ENCODE measurements at places on chromosomes 11 and 22.
A peak's percentile ranks its signal among the peaks of the same experiment; 100 is the strongest.

DNA sequence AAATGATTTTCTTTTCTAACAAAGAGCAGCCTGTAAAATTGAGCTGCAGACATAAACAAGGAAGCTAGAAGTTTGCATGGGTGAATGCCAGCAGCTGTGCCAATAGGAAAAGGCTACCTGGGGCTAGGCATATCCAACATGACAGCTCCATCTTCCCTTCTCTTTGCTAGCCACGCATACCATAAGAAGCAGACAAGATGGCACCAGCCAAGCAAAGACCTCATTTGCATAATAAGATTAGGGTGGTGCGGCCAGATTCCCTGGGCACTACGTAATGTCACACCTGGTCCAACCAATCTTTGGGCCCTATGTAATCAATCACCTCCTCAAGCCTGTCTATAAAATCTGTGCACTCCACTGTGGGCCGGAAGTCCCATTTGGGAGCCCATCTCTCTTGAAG lies 108.3 kb downstream of the SWAP70 start:
- DNase-seq, result no peak

GRCh38 chr11:70180906-70181305 lies 22.2 kb upstream of the FADD start:
- no peak for DNase-seq

GRCh38 chr11:7571640-7572000 lies 57.8 kb downstream of the PPFIBP2 start:
- DNase-seq, result peak; percentile 97

- DNase-seq, result peak; percentile 59
These were observed 132.5 kb downstream of the FBXO7 start for GRCh38 chr22:32607086-32607485.

- no peak for DNase-seq
These were observed 164.6 kb downstream of the ST3GAL4 start for GRCh38 chr11:126519764-126520734.

- peak; percentile 35 for DNase-seq
These were observed 46.6 kb downstream of the LRRC32 start for GRCh38 chr11:76623884-76624419.

DNA sequence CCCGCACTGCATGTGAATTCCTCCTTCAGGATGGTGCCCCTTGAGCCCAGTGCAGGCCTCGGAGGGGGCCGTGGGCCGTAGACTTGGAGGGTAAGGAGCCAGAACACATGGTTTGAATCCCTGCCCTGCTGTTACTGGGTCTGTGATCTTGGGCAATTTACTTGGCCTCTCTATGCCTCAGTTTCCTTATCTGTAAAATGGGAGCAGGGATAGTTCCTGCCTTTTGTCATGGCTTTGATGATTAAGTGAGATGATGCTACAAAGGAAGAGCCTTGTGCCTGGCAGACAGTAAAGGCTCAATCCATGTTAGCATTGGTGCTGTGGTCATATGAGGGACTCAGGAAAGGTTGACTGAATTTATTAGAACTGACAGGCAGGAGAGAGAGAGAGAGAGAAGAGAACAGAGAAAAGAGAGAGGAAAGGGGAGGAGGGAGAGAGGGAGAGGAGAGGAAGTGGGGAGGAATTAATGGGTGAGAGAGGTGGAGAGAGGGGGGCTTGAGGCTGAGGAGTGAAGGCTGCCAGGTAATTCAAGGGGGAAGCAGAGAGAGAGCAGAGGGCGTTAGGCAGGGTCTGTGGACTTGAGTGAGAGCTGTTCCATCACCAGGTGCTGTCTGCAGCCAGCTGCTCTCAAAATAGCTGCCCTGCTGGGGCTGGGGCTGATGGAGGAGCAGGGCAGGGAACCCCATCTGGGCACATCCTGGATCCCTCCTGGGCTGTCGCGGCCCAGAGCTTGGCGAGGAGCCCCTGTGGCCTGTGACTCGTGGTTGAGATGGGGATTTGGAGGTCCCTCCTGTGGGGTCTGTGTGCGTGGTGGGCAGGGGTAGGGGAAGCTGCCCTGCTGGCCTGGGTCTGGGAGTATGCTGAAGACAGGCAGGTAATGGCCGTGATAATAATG lies 44.1 kb downstream of the MCM5 start:
- peak; percentile 67 for DNase-seq

DNA sequence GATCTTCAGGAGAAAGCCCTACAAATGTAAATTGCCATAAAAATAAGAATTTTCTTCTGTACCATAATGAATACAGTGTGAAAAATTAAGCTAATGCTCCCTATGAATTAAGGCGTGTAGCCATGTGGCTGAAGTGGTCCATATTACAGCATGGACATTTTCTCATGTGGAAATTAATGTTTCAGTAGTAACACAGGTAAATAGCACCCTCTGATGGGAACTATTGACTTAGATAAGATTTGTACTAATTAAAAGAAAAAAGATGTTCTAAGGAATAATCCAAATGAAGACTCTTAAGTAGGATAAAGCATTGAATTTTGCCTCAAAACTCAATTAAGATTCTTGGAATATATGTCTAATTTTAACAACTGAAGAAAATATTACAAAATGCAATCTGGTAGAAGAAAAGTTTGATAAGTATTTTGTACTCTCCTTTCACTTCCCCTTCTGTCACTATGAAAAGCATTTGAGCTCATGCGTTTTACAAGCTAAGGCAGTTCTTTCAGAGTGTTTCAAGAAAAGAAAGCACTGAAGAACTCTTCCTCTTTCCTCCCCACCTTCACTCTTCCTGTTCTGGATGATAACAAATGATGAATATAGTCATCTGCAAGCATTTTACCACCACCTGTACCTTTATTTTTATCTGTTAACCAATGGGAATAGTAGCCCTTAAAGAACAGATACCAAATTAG lies 9.9 kb upstream of the OR8D2 start:
- no peak for DNase-seq

- no peak for DNase-seq
These were observed 20.4 kb upstream of the OR52A1 start for GRCh38 chr11:5174934-5175333.

GRCh38 chr22:29043906-29044575 lies 17.6 kb downstream of the C22orf31 start:
- no peak for DNase-seq

DNA sequence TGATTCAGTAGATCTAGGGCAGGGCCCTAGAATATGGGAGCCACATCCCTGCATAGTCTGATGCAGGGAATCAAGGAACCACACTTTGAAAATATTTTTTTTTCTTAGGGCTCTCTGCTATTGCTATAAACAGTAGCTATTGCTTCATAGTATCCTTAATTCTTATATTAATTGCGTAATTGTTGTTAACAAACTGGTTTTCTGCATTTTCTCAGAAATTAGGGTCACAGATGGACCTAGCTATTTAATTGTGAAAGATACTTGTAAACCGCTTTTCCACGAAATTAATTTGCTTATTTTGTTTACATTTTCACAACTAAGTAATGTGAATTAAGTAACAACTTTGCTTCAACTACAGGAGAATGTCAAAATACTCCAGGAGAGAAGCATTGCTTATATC lies 34.1 kb downstream of the NAALAD2 start:
- DNase-seq, result no peak

GRCh38 chr11:2518111-2518982 lies 73.5 kb downstream of the KCNQ1 start:
- DNase-seq, result peak; percentile 34

DNA sequence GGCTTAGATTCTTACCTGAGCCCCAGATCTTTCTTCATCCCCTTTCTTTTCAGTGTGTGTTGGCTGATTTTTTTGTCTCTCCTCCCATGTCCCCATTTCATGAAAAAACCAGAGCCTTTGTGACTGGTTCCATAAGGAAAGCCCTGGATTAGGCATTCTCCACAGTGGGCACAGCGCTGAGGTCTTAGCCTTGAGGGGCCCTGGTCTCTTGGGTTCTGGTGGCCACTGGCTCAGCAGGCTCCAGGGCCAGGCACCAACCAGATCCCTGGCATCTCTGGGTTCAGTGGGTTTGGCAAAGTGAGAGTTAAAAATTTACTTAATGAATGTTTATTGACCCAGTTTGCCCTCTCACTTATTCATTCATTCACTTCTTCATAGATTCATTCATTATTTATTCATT lies 49.5 kb upstream of the ACCSL start:
- DNase-seq, result no peak

DNA sequence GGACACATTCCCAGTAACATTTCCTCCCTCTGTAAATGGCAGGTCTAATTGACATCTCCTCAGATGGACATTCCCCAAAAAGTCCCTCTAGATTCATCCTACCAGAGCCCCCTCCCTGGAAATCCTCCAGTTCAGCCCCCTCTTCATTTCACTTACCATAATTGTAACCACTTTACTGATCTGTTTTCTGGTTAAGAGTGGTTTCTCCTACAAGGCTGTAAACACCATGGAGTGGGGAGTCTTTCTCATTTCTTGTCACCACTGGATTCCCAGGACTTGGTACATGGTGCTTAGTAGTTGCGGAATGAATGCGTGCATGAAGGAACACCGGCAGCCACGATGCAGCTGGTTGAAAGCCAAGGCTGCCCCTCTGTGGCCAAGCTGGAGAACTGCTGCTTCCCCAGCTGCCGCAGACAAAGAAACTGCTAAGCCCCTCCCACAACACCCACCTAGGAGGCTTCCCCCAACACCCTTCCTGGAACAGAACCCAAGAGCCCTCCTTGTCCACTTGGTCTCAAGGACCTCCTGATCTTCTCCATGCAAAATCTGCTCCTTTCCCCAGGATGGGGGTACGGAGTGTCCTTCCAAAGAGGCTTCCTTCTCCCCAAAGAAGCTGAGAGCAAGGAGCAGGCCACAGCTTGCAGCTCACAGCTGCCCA lies 18.6 kb upstream of the SCARF2 start:
- DNase-seq, result peak; percentile 92

DNA sequence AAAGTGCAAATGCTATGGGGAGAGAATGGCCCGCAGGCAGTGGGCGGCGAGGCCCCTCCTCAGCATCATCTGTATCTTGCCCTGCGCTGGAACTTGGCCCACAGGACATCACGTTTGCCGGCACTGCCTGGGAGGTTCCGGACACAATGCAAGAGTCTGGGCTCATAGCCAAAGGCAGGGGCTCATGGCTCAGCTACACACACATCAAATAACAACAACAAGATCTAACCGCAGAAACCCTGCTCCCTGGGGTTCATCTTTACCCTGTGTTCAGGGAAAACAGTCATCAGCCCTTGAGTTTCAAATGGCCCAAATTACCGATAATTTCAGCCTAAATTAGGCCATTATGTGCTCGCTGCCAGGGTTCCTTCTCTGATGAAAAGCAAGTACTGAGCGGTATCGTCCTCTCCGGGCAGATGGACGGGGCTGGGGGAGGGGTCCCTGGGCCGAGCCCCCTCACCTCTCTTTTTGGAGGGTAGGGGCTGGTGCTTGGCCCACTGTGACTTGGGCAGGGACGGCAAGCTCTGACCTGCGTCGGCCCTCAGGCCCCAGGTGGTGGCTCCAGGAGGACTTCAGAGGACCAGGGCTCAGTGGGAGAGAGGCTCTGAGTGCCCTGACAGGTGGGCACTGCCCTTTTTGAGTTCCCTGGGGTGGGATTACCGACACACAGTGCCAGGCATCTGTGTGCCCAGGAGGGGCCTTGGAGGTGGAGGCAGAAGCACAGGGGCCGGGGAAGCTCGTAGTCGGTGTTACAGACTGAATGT lies 25.0 kb upstream of the GAL start:
- DNase-seq, result no peak

GRCh38 chr11:128937480-128937879 lies 5.2 kb downstream of the TP53AIP1 start:
- no peak for DNase-seq

DNA sequence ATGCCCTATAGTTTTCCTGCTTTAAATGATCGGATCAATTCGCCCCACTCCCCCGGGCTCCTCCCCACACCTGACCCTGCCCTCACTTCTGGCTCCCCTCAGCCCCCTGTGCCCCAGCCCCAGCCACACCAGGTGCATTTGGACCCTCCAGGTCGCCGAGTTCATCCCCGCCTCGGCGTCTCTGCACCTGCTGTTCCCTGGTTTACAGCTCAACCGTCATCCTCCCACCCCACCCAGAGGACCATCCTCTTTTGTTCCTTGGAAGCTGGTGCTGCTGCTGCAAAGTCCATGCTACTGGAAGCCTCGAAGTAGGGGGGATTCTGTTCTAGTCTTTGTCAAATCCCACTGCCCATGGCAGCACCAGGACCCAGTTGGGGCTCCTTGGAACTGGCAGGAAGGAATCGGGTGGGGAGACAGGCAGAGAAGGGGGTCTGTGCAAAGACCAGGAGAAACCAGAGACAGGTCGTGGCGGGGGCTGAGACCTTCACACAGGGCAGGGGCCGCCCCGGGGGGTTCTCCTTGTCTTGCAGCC lies 4.5 kb upstream of the MUC5B start:
- DNase-seq, result peak; percentile 27

GRCh38 chr22:32996276-32996675 lies 61.9 kb downstream of the SYN3 start:
- no peak for DNase-seq

- DNase-seq, result no peak
These were observed 6.7 kb downstream of the TRPT1 start for GRCh38 chr11:64219354-64219684.

DNA sequence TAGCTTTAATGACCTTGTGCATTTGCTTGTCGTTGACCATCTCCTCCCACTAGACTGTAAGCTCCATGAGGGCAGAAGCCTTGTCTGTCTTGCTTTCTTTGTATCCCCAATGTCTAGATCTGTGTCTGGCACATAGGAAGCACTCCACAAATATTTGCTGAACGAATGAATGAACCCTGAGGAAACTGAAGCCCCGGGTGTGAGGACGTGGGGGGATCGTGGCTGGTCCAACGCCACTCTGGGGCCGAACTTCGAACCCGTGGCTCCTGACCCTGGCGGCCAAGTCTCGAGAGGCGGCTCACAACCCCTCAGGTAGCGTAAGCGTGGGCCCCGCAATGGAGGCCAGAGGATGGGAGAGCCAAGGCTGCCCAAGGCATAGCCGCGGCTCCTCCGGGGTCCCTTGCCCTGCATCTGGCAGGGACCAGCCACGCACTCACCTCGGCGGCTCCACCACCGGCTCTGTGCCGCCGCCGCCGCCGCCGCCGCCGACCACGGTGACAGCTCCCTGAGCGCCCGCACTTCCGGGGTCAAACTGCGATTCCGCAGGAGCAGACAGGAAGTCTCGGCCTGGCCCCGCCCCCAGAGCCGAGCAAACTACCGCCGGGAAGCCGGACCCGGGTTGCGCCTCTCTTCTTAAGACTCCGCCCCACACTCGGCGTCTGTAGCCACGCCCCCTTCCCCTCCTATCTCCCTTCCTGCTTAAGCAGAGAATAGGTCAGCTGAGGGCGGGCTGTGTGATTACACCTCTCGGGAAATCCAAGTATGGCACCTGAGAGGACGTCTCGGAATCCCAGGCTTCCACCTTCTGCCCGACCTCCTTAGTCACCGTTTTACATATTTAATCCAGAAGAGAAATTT lies at the start of gene ASCC2:
Gene ASCC2 (minus strand): TSS at position 534 of the 858 bp plus-strand sequence. CDS start 5,949 bp downstream, outside the sequence.
- DNase-seq, result peak; percentile 99

All from endodermal cell (in vitro differentiated cells).